ENCODE measurements at places on chromosomes 4 and X. TPM values are rescaled to one million over a fixed set of nuclear protein-coding genes. Genes with fewer than 3 reads are reported as not detected.

DNA sequence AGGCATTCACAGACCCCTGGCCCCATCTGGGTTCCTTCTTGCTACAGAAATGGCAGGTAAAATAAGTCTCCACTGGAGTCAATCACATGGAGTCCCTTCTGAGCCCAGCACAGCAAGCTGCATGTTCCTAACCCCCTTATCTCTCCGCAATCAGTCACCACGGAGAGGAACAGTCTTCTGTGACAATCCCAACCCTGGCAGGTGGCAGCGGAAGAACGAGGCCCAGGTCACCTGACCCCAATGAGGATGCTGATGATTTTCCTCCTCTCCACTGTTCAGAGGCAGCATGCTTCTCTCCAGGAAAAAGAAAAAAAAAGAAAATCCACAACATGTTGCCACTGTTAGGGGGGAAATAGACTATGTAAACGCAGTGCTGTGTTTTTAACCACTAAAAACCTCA is 50.1 kb downstream of the TSPAN5 start:
- DNase-seq: no peak

GRCh38 chr4:15498356-15498755 is 28.7 kb downstream of the CC2D2A start:
- DNase-seq: no peak

DNA sequence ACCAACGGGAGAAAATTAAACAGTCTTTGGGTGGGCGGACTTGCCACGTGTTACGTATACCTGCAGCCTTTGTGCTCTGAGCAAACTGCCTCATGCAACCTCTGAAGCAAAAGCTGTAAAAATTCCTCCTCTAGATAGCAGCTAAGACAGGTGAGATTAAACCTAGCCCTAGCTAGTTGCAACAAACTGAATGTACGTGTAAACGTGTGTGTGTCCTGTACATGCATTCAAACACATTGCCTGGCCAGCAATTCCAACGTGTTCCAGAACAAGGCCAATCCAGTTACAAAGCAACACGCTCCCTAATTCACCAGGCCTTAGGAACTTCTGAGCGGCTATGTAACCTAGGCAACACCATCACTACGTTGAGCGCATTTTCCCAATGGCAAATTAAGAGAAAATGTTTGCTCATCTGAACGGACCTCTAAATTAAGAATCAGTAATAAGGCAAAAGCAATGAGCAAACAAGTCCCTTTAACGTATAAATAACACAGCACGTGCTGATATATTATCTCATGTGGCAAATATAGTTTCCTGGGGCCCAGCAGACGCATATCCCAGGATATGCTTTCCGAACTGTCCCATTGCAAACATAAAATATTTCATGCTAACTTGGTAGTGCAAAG is 792 bp downstream of the PPID start:
- no peak for DNase-seq

DNA sequence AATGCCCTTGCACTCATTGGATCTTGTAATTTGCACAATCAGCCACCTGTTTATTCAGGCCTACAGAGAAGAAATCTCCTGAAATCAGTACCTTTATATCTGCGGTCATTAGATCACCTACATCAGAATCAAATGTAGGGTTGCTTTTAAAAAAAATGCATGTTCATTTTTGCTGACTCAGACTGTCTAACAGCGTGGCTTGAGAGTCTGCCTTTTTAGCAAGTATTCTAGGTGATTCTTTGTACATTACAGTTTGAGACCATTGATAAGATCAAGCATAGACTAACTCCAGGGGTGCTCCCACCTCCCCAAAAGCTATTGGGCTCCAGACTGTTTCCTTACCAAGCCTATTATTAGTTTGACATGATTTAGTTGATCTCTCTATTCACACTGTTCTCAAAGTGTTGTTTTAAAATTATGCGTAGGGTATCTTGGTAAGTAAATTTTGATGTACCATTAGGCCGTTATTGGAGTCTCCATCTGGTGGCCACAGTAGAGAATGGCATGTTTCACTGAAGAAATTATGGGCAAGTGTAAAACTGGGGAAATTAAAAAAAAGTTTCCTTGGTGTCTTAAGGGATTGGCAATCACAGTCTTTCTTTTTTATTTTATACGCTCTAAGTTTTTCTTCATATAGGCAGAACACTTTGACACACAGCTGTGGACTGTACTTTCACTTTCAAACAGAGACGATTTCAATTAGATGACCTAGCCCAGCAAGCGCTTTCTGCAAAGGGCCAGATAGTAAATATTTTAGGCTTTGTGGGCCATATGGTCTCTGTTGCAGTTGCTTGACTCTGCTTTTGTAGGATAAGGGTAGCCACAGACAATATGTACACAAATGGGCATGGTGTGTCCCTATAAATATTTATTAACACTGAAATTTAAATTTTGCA is 33.7 kb upstream of the MSL3 start:
- DNase-seq: no peak

Gene RIPPLY1
- total RNA-seq: not detected

Gene ZNF711
- 0.45 TPM for total RNA-seq

Gene TMEM154
- 17.1 TPM for total RNA-seq

Gene PNMA6F
- not detected for total RNA-seq

Gene PLP2
- total RNA-seq: 169 TPM

Gene MND1
- total RNA-seq: 27.9 TPM

Gene GUCY1A1
- total RNA-seq: not detected

Gene PABPC5
- not detected for total RNA-seq

Gene PDLIM3
- total RNA-seq: not detected

Gene KIAA1210
- not detected for total RNA-seq
